ENCODE measurements at places on chromosomes 3 and 15.

DNA sequence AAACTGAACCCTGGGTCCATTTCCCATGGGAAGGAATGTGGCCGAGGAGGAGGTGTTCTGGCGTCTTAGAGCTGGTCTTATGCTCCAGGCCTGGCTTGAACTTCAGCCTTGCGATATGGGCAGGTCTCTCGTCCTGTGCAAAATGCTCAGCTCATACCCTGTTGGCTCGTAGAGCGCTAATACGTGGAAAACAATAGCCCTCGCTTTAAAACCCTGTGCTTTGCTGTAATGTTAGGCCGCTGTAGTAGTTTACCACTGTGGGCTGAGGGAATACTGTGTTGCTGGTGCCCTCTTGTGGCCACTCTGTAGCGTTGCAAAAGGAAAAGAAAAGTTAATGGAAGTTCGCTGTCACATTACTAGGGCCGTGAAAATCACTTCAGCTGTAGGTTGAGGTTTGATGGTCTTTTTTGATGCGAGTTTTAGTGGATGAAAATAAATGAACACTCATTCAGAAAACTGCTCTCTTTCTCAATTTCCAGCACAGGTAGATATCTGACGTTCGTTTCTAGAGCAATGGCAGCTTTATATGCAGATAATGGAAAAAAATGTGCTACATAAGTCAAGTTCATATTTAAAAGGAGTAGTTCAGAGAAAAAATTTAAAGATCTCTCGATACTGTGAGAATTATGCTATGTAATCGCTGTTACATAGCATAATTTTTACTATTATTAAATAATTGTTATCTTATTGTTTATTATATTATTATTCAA, 92.9 kb downstream of the MCTP2 start:
- peak; percentile 39 for DNase-seq

DNA sequence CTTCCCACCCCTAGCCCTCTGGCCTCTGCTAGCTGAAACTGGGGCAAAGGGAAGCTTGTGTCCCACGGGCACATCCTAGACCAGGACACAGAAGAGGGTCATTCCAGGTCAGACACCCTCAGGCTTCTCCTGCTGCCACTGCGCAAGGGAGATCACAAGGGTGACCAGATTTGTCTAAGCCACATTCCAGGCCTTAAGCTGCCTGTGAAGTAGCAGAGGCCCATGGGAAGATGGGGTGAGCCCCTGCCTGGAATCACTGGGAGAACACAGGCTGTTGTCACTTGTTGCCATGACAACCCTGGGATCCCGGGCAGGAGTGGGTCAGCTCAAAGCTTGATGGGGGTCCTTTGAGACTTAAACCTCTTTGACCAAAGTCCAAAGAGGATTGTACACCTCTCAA, 10.8 kb downstream of the STRA6 start:
- DNase-seq = no peak

DNA sequence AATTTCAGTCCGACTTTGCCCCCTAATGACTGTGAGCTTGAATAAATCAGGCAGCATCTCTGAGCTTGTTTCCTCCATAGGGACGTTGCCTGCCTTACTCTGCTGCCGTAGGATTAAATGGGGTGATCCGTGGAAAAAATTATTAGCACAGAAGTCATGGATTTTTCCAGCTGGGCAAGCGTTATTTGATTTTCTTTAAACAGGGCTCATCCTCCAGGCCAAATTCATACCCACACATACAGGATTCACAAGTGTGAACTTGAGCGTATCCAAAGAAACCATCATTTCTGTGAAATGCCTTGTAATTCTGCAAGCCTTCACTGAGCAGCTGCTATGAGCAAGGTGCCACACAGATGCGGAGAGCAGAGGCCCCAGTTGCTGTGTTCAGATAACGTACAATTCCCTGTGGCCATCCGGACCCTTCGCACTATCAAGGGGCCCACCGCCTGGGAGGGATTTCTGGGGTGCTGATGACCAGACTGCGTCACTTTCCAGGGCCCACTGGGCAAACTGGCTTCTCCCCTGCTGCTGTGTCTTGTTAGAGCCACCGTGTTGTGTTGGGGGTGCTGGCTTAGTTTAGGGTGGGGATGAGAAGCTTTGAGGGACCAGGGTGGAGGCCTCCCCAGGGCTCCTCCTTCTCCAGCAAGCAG, 61.4 kb downstream of the MGLL start:
- no peak for DNase-seq

DNA sequence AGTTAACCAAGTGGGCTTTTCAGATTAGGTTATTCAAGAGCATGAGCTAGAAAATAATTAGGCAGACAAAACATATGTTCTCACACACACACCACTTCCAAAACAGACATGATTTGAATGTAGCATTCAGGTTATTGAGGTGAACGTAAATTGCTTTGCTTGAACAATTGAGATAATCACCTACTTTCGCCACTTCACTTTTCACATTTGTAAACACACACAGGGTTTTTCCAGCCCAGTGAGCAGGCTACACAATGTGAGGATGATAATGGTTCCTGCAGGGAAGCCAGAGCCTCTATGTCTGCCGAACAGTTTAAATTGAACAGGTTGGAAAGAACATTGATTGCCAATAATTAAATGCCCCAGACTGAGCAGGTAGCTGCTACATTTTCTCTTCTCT, 560.8 kb downstream of the OCA2 start:
- DNase-seq = no peak

- DNase-seq = no peak
Observed at GRCh38 chr15:91940496-91941381, 87.2 kb downstream of the SLCO3A1 start.

DNA sequence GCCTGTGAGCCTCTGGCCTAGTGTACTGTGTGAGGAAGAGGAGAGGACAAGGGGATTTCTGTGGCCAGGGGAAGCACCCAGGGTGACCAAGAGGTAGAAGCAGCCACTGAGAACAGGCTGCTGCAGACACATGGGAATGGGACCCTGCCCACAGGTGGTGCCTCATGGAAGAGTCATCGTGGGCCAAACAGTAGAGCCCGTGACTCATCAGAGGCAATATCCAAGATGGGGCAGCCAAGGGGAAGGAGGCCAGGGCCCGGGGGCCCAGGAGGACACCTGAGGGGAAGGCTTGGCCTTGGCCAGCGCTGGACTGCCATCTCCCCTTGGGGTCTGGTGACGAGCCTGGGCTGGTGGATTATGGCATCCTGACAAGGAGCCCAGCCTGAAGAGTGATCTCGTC, 275.0 kb upstream of the LYSMD4 start:
- DNase-seq = no peak

GRCh38 chr3:38015485-38015884, 14.0 kb downstream of the PLCD1 start:
- DNase-seq = no peak

- DNase-seq = no peak
Observed at GRCh38 chr3:50478671-50479260, 24.7 kb downstream of the CACNA2D2 start.

GRCh38 chr3:126105691-126106187, 21.8 kb upstream of the SLC41A3 start:
- DNase-seq = no peak

GRCh38 chr15:61989667-61990066, 70.6 kb downstream of the VPS13C start:
- no peak for DNase-seq

DNA sequence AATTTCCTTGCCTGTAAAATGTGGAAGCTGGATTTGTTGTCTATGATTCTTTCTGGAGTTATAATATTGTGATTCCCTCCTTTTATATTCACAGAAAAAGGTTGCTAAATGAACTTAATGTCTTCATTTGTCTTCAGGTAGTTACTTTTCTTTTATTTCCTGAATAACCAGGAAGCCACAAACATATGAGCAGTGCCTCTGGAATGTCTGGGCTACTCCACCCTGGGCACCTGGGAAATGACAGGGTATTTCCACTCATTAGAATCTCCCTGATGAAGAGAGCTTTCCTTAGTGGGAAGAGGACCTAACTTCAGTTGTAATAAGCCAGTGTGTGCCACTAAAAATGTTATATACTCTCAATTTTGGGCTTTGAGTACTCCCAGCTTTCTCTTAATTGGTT, 3.8 kb upstream of the SLMAP start:
- no peak for DNase-seq

DNA sequence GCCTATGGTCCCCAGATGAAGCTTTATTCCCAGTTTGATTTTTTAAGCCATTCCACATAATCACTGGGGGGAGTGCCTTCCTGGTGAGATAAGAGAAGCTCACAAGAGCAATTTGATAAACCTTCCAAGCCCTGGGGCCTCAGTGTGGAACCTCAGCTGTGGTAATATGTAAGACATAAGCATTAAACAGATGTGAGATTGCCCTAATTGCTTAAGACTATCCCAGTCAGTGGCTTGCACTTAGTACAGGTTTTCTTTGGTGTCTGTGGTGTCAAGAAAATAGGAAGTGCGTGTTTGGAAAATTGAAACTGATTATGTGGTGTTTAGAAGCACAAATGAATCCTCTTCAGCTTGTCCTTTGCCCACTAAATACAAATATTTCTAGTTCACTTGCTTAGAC, 54.3 kb downstream of the LRRN1 start:
- no peak for DNase-seq

GRCh38 chr15:61828860-61829513, 231.3 kb downstream of the VPS13C start:
- DNase-seq = no peak

- DNase-seq = no peak
Observed at GRCh38 chr3:55549177-55549576, 62.1 kb upstream of the WNT5A start.

DNA sequence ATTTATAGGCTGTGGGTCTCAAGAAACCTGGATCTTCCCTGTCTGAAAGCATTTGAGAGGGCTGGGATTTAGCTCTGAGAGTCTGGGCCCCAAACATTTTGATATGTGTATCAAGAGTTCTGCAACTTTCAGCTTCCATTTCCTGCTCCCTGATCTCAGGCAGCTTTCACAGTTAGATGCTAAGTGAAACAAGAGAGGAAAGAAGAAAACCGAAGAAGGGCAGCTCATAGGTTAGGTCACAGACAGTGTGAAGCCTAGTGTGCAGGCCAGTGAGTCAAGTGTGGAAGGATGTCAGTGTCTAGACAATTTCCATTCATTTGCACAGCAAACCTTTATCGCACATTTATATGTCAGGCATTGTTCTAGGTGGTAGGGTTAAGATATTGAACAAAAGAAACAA, 173.6 kb upstream of the PROK2 start:
- DNase-seq = no peak

GRCh38 chr3:102255736-102256135, 179.1 kb upstream of the ZPLD1 start:
- DNase-seq = no peak

DNA sequence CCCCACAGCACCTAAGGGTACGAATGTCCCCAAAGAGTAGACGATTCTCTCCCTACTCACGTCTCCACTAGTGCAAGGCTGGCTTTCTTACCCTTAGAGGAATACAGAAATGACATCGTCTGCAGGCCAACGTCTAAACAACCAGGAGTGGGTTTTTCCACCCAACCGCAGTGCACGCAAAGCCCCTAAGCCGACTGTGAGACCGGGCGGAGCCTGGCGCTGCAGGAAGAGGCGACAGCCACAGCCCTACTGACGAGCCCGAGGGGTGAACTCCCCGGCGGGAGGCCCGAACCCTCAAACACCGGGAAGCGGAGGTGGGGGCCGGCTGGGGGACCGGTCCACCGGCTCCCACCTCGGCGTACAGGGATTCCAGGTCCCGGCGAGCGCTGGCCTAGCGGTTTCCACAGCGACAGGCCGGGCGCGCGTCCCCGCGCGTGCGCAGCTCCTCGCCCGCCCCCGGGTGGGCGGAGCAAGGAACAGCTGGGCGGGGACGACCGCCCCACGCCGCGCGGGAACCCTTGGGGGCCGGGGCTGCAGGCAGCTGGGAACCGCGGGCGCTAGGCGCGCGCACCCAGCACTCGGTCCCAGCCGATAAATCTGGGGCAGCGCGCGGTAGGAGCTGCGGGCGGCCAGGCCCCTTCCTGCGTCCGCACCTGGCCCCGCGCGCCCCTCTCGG, at the start of the genes CEP19 and PIGX:
Gene CEP19 (minus strand): TSS at position 413 of the 676 bp plus-strand sequence. CDS start 3,593 bp downstream, outside the sequence.
Gene PIGX (plus strand): TSS at position 540 of the 676 bp plus-strand sequence.
- DNase-seq = peak; percentile 77

DNA sequence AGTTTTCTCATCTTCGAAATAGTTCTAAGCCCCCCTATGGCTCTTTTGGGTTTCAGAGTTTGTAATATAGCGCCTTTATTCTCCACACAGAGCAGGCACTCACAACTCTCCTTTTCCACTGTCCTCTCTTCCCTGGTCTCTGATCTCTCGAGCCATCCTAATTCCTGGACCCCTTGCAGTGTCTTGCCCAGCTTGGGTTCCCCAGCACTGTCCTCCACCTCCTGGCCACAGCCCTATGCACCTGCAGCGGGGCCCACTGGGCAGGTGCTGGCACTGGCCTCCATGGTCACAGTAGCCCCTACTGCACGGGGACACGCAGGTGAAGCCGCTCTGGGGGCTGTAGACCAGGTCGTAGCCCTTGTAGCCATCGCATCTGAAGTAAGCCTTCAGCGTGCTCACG, 27.9 kb downstream of the MUC20 start:
- no peak for DNase-seq

GRCh38 chr3:39515681-39516441, 48.4 kb downstream of the MOBP start:
- DNase-seq = no peak

DNA sequence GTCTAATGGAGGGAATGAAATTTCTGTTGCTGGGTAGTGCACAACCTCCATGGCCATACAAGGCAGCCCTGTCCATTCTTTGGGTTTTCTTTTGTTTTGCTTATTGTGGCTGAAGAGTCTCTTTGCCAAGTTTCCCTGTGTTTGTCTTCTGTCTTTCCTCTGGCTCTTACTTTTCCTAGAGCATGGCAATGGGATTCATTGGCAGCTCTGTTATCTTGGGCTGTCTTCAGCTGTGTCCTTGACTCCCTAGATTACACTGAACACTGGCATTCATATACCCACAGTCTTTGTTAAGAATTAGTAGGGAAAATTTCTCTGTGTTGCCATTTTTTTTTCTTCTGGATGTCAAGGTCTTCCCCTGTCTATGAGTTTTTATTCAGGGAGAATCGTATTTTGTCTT, 16.1 kb upstream of the DCBLD2 start:
- DNase-seq = no peak

- DNase-seq = no peak
Observed at GRCh38 chr3:50008931-50009330, 69.0 kb downstream of the RBM6 start.

DNA sequence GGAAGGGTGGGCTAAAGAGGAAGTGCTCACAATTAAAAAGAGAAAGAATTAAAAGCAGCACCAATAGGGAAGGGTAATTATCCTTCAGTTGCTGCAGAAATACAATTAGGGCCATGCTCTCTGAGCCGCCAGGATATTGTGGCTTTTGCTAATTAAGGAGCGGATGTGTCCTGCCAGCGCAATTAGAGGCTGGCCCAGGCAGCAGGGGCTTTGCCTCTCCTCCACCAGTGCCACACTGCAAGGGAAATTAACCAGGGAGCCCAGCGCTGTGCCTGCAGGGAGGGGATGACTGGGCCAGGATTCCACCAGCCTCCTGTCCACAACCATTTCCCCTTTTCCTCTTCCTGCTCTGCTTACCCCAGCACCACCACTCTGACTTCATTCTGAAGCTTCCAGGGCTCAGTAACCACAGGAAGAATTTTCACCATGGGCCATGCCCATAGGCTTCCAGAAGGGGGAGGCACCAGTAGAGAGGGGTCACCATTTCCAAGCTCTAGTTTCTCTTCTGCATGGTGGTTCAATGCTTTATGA, 10.4 kb upstream of the AEN start:
- no peak for DNase-seq
